ENCODE measurements at places on chromosomes 1 and 21. TPM values are rescaled to one million over a fixed set of nuclear protein-coding genes. Genes with fewer than 3 reads are reported as not detected.

The RGS7 gene
- total RNA-seq = 9.5 TPM

The LCE6A gene
- not detected for total RNA-seq

The EYA3 gene
- total RNA-seq = 14.3 TPM

The CYP4A11 gene
- 0.72 TPM for total RNA-seq

The FAM76A gene
- 11.4 TPM for total RNA-seq

The CFHR3 gene
- 0.72 TPM for total RNA-seq

The INSRR gene
- total RNA-seq = 5.2 TPM

The CAMSAP2 gene
- 74.2 TPM for total RNA-seq

The TENT5C gene
- 42.1 TPM for total RNA-seq

The OXCT2 gene
- 3.0 TPM for total RNA-seq

The VCAM1 gene
- 80.2 TPM for total RNA-seq

The S100A6 gene
- total RNA-seq = 75.3 TPM
